ENCODE measurements at places on chromosomes 6 and 20.

DNA sequence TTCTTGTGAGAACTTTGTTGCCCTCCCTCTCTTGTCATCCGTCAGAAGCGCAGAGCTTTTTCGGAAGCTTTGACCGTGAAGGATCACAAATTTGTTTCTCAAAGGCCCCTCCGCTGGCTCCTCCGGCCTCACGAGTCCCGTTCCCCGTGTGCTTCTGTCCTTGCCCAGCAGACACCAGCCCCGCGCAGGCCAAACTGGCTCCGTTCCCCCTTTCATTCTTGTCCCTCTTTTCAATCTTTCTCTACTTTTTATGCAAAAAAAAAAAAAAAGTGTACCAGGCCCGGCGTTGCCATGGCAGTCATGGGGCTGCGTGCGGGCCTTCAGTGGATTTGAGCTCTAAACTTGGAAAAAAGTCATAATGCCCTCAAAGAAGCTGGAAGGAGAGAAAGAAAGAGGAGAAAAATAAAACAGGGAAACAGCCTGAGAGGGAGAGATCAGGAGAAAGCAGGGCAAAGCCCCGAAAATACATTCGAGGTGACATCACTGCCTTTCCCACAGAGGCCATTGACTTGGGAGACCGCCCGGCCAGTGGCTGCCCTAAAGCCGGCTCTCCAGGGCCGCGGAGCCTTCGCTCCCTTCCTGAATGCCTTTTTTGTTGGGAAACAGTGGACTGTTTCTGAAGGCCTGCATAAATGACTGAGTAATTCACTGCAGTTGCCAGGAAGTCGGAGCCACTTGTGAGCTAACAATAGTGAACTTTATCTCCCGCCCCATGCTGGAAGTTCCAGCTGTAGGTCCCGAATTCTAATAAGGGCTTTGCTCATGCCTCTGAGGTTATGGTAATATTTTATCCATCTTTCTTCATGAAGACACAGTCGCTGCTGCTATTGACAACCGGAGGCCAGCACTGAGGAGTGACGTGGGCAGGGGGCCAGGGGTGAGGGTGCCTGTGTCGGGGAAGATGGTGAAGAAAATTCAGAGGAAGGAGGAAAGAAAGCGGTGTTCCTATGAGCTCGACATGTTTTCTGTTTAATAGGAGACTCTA lies 670.9 kb downstream of the QKI start:
- no peak for DNase-seq

- DNase-seq = no peak
Measured at GRCh38 chr6:136587527-136587926, 37.3 kb upstream of the MAP7 start.

DNA sequence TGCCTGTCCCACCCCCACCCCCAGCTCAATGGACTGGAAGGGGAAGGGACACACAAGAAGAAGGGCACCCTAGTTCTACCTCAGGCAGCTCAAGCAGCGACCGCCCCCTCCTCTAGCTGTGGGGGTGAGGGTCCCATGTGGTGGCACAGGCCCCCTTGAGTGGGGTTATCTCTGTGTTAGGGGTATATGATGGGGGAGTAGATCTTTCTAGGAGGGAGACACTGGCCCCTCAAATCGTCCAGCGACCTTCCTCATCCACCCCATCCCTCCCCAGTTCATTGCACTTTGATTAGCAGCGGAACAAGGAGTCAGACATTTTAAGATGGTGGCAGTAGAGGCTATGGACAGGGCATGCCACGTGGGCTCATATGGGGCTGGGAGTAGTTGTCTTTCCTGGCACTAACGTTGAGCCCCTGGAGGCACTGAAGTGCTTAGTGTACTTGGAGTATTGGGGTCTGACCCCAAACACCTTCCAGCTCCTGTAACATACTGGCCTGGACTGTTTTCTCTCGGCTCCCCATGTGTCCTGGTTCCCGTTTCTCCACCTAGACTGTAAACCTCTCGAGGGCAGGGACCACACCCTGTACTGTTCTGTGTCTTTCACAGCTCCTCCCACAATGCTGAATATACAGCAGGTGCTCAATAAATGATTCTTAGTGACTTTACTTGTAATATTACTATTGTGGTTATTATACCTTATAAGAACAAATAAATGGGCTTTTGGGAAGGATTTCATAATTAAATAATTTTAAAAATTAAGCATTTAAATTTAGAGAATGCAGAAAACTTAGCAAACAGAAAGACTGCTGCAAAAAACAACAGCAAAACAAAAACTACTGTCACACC lies 8.4 kb downstream of the CDKN1A start:
- no peak for DNase-seq

- no peak for DNase-seq
Measured at GRCh38 chr20:23456409-23456808, 3.7 kb upstream of the CST11 start.

- DNase-seq = no peak
Measured at GRCh38 chr20:48986899-48987298, 59.2 kb upstream of the CSE1L start.

DNA sequence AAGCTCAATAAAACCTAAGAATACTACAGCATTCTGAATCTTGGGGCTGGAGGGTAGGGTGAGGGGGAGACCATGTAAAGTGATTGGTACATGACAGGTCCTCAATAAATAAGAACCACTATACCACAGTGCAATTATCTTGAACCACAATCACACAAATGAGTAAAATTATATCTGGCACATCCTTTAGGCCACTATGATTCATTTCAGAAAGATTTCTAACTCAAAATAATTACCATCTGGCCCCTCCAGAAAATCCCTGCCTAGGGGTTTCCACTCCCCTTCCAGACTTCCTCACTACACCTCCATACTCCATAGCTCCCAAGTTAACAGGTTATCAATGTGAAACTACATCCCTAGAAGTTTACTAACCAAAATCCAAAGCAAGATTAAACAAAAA lies 19.7 kb downstream of the AKIRIN2 start:
- no peak for DNase-seq

GRCh38 chr6:71072508-71072907 lies 115.6 kb upstream of the B3GAT2 start:
- DNase-seq = no peak

DNA sequence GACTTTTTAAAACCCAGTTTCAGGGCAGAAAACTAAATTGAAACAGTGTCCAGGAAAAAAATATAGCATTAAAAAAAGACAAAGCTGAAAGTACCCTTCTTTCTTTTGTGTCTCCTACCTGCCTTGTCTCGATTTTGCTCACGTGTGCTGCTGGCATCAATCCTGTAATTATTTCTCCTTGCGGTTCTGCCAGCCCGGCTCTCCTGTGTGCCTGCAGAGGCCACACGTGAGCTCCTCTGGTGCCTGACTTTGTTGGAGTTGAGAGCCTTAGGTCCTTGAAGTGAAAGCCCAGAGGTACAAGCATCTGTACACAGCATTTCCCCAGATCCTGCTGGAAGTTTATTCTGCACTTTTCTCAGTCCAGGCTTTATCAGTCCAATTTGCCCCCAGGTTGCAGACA lies 36.5 kb downstream of the GHRH start:
- no peak for DNase-seq

- DNase-seq = no peak
Measured at GRCh38 chr20:33006776-33007375, 628 bp upstream of the BPIFB2 start.

DNA sequence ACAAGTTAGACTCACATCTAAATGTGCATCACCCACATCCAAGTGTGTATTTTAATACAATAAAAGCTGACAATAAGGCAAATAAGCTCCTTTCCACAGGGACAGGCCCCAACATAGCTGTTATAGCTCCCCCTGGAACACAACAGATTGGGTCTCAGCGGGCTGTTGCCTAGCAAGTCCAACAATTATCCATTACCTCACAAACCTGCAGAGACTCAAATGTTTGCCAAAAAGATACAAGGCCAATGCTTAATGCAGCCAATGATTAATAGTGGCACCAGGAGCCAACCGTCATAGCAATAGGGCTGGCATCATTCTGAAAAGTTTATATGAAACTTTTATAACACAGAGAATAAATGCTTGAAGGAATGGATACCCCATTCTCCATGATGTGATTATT lies 35.7 kb downstream of the EPB41L2 start:
- no peak for DNase-seq

- DNase-seq = no peak
Measured at GRCh38 chr20:23434521-23435313, 4.8 kb upstream of the CSTL1 start.

DNA sequence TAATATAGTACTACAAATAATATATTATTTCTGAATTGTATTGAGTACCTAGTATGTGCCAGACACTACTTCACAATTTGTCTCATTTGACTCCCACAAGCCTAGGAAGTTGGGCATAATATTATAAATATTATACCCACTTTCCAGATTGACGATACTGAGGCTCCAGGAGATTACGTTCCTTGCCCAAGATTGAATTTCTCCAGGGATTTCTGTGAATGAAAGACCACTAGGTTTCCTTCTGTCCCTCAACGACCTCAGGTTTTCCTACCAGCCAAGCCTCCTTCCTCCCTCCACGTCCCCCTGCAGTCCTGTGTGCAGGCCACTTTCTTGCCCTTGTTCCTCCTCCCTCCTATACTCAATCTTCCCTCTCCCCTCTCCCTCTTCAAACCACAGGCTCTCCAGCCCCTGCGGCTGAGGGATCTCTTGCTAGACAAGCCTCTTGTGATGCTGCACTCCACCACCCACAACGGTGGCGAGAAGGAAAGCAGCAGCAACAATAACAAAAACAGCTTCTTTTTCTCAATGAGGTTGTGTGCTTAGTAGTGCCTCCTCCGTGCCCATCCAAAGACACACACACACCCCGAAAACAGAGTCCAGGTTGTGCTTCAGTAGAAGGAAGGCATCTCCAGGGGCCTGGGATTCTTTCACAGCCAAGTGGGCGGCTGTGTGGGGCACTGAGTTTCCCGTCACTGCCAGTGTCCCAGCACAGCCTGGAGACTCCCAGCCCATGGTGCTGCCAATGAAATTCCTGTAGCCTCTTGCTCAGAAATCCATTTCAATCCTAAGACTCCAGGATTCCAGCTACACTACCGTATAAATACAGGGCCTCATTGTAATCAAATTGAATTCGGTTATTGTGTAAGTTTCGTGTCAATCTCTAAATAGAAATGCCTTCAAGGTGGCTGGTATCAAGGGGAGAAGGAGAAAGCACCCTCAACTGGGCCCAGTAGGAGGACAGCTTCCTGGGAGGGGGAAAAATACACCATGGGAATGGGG lies 94.4 kb downstream of the NCR2 start:
- DNase-seq = no peak

GRCh38 chr6:1798965-1799325 lies 189.2 kb downstream of the FOXC1 start:
- DNase-seq = no peak

- DNase-seq = no peak
Measured at GRCh38 chr6:167735951-167736288, 90.8 kb upstream of the AFDN start.

GRCh38 chr20:53738945-53739798 lies 145.5 kb upstream of the ZNF217 start:
- DNase-seq = no peak

GRCh38 chr6:144334150-144334708 lies 49.1 kb downstream of the UTRN start:
- peak; percentile 58 for DNase-seq

All from stimulated activated CD8-positive, alpha-beta memory T cell treated with anti-CD3 and anti-CD28 coated beads, Interleukin-4, amount 100 ng/mL, for 24 hours (primary cell).